HT1080 (cell line): ENCODE measurements at places on chromosomes 6 and 20. TPM values are rescaled to one million over a fixed set of nuclear protein-coding genes. Genes with fewer than 3 reads are reported as not detected.

DNA sequence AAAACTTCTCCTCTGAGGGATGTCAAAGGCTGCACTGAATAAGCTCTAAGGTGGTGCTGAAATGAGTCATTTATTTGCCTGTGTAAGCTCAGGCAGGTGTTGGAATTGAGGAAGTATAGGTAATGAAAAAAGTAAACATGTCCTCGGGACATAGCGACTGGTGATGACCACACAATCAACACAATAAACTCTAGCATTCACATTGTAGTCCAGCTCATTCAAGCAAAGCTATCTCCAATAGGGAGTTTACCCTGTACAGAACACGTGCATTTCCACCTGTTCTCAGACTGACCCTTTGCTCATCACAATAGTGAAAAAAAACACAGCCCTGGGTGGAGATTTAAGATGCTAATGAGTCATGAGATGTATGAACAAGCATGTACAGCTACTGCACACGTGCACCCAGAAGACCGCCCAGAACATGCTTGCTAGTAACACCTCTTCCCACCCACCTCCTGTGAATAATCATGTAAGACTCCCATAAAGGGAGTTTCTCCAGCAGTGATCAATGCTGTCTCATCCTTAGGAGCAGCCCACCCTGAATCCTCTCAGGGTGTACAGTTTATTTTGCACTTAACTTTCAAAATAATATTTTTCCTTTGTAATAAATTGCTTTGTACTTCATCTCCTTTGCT, 33.0 kb upstream of the POU5F1 start:
- peak; percentile 93 for DNase-seq

Gene SPAG4
- 0.30 and 0.59 TPM in 2 replicates for total RNA-seq

DNA sequence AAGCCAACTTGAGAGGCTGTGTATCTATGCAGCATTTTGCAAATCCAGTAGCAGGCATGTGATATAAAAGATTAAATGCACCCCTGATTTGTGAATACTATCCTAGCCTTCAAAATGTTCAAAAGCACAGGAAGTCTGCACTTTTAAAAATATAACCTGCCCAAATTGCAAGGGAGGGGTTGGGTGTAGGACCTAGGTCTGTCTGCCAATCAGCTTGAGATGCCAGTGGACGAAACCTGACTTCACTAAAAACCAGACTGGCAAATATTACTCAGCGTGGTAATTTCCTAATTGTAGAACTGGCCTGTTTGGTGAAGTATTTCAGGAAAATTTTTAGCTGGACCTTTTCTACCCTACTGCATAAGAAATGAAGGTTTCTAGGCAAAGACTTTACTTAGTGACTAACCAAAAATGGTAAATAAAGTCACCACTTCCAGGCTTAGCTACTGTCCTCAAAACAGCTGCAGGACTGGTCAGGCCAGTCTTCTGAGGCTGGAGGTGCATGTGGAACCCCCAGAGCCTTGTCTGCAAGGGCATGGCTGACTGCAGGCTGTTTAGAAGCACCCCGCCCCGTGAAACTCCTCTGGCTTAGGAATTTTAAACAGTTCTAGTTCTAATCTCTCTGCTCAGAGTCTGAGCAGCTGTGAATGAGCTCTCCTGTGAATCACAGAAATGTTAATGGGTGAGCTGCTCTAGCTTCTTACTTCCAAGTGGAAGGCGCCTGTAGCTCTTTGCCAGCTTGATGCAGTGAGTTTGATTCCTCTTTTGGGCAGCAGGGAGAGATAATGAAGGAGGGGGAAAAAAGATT, 104.4 kb upstream of the ESR1 start:
- no peak for DNase-seq

- DNase-seq = peak; percentile 96
Measured at GRCh38 chr6:14711056-14711703, 534.7 kb upstream of the JARID2 start.

DNA sequence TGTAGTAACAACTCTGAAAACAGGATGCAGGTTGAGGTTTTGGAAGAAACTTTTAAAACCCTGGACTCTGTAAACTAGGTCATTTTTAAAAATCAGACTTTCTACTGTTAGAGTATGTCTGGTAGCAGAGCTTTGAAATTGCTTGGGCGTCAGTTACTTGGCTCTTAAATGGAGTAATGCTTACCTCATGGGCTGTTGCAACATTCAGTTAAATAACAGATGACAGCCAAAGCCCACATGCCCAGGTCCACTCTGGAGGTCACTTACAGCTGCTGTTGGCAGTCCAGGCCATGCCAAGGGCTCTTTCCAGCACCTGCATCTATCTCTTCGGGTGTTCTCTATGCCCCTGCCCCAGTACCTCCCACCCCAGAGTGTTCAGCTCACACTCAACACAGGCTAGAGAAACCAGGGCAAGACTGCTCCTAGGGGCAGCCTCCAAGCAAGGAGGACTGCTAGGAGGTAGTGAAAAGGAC, 96.4 kb downstream of the BANF2 start:
- no peak for DNase-seq

Gene CLPSL2
- total RNA-seq = not detected in 2 replicates

DNA sequence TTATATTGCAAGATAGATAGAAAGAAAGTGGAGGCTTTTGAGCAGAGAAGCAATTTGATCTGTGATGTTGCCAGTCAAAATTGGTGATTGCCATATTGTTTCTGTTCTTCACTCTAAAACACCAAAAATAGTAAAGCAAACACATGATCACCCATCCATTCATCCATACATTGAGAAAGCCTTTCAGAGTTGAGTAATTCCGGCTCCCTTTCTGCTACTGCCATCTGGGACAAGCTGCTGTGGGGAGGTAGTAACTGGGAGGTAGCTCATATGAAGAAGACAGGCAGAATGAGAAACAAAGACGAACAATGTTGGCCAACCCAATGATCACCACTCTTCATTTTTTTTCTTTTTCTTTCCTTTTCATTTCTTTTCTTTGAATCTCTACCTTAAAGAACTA, 51.1 kb upstream of the HBS1L start:
- no peak for DNase-seq

GRCh38 chr6:2129182-2129621, 116.2 kb downstream of the GMDS start:
- no peak for DNase-seq

Gene PI16
- total RNA-seq = 0.08 TPM in 1 of 2 replicates, not detected in the other

Gene CENPB
- 166 and 180 TPM in 2 replicates for total RNA-seq

Gene SNRNP48
- 7.9 and 9.7 TPM in 2 replicates for total RNA-seq

Gene BHLHE23
- total RNA-seq = not detected in 2 replicates

Gene DDX43
- total RNA-seq = not detected in 2 replicates

Gene CRIP3
- total RNA-seq = not detected in 2 replicates

Gene CST1
- total RNA-seq = not detected in 2 replicates

- no peak for DNase-seq
Measured at GRCh38 chr6:81655696-81656095, 96.8 kb downstream of the TENT5A start.

Gene FKBP1C
- 0.17 and 0.69 TPM in 2 replicates for total RNA-seq

GRCh38 chr20:11852811-11853210, 64.9 kb upstream of the BTBD3 start:
- peak; percentile 70 for DNase-seq

Gene UNC5CL
- 0.16 and 0.37 TPM in 2 replicates for total RNA-seq

DNA sequence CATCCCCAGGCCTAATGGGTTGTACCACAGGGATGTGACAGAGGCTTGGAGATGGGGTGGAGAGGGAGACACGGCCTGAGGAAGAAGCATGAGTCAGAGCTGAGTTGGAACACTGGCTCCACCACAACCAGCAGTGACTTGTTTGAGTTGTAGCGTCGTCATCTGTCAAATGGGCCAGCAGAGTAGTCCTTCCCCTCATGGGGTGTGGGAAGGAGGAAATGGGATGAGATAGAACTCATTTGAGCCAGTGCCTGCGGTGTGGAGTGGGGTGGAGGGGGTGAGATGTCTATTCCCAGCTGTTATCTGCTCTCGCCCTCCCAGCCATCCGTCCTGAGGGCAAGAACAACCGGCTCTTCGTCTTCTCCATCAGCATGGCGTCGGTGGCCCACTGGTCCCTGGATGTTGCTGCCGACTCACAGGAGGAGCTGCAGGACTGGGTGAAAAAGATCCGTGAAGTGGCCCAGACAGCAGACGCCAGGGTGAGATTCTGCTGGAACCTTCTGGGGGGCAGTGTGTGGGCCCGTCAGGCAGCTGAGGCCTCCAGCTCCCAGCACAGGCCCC, 32.5 kb downstream of the PLCG1 start:
- peak; percentile 84 for DNase-seq

Gene BNIP5
- total RNA-seq = not detected in 2 replicates

Gene GINS1
- 27.9 and 36.1 TPM in 2 replicates for total RNA-seq

- no peak for DNase-seq
Measured at GRCh38 chr6:33492093-33492492, 37.7 kb downstream of the ZBTB9 start.

Gene SMOC2
- not detected in 2 replicates for total RNA-seq

DNA sequence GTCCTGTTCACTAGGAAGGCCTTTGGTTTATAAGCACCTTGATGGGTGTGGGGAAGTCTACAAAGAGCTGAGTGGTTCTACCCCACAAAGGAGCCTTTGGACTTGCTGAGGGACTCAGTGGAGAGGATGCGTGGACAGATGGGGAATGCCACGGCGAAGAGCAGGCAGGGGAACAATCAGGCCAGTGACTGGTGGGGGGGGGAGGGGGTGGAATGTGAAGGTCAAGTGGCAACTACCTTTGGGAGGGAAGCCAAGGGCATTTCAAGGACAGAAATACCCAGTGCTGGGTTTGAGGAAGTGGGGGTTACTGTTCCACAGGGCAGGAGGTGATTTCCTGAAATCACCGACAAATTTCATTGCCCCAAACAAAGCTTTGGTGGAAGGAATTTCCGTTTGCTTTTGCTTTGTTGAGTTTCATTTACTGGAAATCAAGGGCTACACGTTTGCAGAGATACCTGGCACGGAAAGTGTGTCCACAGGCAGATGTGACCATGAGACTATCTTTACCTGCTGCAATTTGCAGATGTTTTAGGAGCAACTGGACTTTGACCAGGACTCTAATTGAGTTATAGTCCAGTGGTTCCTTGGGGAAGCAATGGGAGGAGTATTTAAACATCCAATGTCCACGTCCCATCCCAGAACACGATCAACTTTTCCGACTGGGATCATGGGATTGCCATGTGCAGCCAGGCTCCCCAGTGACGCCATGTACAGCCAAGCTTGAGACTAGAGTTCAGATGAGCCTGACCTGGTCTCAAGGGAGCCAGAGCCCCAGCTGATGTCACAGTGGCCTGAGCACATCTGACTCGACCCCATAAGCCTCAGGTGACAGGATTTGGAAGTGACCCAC, 8.0 kb downstream of the CST3 start:
- DNase-seq = no peak

DNA sequence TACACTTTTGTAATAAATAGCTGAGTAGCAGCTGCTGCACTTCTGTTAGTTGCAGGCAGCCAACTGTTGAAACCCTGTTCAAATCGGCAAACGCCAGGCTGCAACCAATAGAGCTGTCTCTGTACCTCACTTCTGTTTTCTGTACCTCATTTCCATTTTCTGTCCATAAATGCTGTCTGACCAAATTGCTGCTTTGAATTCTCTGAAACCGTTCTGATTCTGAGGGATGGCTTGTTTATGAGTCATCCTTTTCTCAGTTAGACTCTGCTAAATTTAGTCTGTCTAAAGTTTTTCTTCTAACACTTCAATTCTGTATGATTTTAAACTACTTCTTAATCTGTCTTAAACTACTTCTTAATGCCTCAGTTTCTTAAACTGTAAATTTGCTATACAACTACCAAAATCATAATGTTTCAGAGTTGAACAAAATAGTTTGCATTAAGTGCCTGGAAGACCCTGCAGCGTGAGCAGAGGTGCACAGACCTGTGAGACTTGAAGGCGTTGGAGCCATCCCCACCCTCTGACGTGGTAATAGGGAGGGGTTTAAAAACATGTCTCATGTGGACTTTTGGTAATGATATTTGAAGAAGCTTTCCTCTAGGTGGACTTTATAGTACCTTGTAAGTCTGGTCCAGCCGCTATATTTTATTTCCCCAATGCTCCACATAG, 9.6 kb downstream of the BTNL2 start:
- DNase-seq = no peak

- no peak for DNase-seq
Measured at GRCh38 chr20:56949318-56949717, 317.1 kb downstream of the BMP7 start.

DNA sequence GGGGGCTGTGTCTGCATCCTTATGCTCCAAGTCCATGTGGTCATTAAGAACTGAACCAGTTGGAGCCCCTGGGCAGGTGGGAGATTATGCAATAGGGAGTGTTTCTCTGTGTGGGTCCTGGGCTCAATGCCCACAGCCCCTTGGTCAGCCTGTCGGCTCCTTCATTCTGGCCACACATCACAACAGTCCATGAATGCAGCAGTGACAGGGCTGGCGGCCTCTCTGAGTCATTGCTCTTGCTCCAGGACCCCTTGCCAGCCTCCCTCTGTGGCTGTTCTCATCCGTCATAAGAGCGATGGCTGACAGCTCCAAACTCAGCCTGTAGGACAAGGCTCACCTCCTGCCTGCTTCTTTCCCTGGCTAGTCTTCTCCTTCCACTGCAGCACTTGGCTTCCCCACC, 609.5 kb upstream of the CDH4 start:
- DNase-seq = no peak

GRCh38 chr6:107275330-107275865, 160.1 kb upstream of the BEND3 start:
- peak; percentile 11 for DNase-seq

Gene PROKR2
- total RNA-seq = not detected in 2 replicates

Gene PTK6
- not detected in 2 replicates for total RNA-seq

Gene RPS10
- 1,808 and 3,039 TPM in 2 replicates for total RNA-seq

DNA sequence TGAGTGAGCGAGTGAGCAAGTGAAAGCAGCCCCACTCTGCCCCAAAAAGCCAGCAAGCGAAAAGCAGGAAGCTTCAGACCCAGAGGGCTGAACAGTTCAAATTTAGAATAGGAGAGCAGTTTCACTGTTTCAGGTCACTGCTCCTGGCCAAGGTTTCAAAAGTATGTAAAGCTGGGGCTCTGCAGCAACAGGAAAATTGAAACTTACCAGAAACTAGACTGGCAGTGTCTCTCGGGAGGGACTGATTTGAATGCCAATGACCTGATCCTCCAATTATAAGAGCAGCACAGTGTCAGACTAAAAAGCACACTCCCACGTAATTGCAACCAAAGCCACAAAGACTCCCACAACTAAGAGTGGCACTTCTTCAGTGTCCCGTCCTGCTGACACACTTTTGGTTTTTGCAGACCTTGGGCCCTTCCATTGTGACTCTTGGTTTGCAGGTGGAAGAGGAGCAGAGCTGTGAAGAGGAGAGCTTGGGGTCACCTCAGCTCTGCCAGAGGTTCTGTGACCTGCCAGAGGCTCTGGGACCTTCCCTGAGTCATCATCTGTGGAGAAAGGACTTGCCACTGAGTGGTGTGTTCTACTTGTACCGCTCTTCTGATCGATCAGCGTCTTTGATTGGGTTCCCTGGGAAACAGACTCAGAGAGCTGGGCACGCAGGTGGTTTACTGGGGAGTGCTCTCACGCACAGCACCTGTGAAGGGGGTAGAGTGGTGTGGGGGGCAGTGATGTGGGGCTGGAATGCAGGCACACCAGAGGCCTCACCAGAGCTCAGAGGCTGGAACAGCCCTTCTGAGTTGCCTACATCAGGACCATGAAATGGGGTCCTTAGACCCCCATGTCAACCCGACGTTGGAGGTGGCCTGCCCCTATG, 52.7 kb upstream of the PTGIS start:
- DNase-seq = no peak
